HEK293T (cell line): ENCODE measurements at places on chromosomes 5 and 9.

DNA sequence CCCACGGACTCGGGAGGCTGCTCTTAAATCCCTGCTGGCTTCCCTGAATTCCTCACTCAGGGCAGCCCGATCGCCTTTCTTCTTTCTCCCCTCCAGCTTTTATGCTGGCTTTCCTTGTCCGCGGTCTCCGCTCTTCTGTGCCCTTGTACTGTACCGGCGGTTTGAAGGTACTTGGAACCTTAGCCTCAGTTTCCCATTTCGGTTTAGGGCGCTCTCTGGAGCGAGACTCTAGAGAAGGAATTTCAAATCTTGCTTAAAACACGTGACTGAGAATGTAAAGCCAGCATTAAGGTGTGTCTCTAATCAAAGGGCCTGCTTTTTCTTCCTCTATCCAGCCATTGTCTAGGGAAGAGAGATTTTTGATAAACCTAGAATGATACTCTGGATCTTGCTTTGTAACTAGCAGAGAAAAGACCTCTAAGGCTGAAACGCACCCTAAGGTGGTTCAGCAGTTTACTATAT lies 650 bp downstream of the GPR107 start:
- peak; percentile 26 for DNase-seq

- DNase-seq = no peak
These were observed 53.0 kb upstream of the FAM120A start for GRCh38 chr9:93398471-93398870.

GRCh38 chr5:144179226-144179625 lies 8.6 kb downstream of the KCTD16 start:
- DNase-seq = no peak

DNA sequence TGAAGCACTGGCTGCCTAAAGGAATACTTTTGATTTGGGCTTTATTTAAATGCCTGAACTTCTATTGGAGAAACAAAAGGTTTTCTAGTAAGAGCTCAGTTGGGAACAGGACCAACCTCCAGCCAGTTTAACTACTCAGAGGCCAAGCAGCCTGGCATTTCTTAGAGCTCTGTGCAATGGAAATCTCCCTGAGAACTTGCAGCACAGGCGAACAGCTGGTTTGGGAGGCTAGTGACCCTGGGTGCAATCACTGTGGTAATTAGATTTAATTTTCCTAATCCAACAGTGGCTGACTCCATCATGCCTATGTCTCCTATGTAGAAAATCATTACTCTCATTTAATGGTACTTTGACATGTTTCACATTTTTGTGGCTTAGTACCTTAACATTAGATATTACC lies 1.0 kb upstream of the CDH6 start:
- DNase-seq = no peak

DNA sequence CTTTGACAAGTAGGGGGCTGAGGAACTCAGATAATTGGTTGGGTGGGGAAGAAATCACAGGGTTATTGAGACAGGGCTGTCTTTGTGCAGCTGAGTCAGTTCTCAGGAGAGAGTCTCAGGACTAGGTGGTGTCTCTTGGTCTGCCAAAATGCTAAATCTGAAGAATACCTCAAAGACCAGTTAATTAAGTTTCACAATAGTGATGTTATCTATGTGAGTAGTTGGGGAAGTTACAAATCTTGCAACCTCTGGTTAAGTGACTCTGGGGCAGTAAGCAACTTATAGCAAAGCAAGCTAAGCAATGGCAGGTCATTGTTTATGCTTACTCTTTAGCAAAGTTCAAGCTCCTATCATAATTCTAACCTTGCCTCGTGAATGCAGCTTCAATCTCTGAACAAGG lies 53.6 kb downstream of the GIN1 start:
- DNase-seq = no peak

DNA sequence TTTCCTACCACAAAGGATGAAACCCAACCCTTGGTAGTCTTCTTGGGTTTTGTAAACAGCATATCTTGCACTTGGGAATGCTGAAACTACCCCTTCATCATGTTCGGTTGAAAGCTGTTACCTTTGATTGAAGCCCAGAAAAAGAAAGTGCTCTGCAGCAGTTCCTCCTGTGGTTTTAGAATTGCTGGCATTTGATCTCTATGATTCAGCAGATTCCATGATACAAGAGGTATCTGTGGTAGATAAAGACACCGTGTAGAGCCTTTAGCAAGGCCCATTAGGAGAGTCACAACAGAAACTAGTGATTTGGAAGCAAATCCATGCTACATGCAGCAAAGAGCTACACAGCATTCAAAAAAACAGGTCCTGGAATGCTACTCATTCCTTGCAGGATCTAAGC lies 557.0 kb downstream of the TLE1 start:
- DNase-seq = no peak

DNA sequence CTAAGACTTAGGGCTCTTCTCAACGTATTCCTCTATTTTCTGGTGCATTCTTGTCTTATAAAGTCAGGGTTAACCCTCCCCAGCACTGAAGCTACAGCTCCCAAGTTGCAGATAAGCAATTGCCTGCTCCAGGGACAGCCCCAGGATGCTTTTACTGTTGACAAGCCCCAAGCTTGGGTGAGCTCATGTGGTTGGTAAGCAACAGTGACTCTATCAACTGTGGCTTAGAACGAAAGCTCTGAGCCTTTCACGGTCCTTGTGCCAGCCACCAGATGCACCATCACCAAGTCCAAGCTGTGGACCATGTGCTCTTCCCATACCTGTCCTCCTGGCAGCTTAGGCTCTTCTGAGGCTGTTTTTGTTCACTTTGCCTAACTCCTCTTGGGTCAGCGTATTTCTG lies 13.5 kb downstream of the ADRB2 start:
- DNase-seq = no peak

DNA sequence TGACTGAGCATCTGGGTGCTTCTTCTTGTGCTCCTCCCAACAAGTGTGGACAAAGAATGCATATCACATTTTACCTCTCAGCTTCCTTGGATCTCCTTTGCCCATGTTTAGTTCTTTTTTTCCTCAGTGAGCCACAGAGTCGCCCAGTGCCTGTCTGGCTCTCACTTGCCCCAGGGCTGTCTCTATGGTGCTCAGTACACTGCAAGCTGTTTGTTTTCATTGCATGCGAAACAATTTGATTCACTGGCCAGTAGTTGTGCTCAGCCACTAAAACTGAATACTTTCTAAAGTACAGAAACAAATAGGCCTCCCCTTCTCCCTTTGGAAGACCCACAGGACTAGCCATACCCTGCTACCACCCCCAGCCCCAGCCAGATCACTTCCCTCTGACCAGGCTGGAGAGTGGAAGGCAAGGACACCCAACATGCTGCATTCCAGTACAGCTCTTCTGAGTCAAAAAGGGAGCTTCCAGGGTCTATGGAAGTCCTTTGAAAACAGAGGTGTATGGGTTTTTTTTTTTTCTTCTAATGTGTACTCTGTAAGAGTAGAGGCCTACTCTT lies 3.8 kb downstream of the LHFPL2 start:
- no peak for DNase-seq

GRCh38 chr9:91852801-91853347 lies 97.2 kb downstream of the ROR2 start:
- no peak for DNase-seq
